Lung (tissue), 17 donors: ENCODE measurements at places on chromosomes 12 and 14.

GRCh38 chr12:25320123-25321006 is 69.6 kb upstream of the KRAS start:
- no peak for DNase-seq

- DNase-seq, result no peak
These were observed 38.4 kb downstream of the SLCO1A2 start for GRCh38 chr12:21296348-21296747.

DNA sequence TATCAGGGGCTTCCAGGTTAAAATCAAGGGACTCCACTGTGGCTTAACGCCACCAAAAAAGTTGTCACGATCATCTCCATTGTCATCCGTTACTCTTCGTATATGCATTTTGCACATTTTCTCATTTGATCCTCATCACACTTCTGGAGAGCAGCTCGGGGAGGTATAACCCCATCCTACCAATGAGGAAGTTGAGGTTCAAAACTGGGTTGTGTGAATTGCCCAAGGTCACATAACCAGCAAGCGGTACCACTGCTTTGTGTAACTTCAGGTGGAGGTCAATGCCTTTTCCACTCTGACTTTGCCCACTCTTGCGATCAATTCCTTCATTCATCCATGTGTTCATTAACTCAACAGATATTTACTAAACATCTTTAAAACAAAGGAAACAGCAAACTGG is 71.1 kb upstream of the CCND2 start:
- no peak for DNase-seq

DNA sequence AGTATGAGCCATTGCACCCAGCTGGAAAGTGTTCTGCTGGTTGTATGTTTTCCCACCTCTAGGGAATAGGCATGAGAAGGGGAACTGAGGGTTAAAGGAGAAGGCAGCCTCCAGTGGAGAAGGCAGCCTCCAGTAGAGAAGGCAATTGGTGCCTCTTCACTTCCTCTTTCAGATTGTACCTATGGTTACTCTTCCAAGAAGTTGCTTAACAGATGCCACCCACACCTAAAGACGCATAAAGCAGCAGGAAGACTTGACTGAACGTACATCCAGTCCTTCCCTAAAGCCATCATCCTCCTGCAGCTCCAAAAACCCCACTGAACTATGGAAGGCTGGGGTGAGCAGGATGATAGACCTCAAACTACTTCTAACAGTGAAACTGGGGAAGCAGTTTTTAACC is 13.1 kb downstream of the DPF3 start:
- DNase-seq, result no peak
